ENCODE measurements at places on chromosomes 1 and 21.
A peak's percentile ranks its signal among the peaks of the same experiment; 100 is the strongest.

DNA sequence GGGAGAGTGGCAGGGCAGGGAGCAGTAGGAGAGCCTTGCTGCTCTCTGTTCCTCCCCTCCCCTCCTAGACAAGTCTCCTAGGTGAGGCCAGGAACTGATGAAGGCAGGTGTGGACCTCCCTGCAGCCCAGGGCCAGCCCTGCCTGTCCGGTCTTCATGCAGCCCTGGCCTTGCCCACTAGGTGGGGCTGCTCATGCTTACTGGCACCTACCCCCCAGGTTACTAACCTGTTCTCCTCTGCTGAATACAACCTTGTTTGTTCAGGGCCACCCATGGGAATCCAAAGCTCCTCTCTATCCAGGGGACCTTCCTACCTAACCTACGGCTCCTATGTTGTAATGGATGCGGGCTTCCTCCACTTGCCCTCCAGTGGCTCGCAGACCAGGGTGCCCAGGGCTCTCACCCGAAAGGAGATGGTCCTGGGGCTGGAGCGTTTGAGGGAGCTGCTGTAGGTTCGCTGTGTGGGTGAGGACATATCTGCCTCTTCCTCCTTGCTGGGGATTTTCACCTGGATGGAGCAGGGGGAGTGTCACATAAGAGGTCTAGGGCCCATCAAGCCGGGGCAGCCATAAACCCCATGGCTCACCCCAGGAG, 7.9 kb upstream of the TNNT2 start:
- no peak for DNase-seq

- DNase-seq, result peak; percentile 78
These were observed 102.3 kb downstream of the RPE65 start for GRCh38 chr1:68347415-68347814.

- DNase-seq, result no peak
These were observed 50.7 kb downstream of the JAK1 start for GRCh38 chr1:64915381-64916274.

DNA sequence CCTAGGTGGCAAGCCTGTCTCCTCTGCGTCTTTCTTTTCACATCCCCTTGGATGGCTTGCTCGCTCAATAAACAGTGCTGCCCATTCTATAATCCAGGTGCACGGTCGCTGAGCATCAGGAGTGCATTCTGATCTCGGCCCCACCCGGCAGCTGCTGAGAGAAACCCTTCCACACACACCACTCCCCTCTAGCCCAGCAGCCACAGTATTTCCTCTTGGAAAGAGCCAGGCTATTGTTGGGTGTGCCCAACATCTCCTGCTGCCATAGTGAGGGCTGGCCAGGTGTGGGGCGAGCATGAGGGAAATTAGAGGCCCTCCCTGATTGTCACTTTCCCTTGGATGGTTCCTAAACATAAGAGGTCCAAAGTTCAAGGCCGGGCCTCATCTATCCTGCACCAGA, 24.7 kb downstream of the GPA33 start:
- DNase-seq, result no peak

DNA sequence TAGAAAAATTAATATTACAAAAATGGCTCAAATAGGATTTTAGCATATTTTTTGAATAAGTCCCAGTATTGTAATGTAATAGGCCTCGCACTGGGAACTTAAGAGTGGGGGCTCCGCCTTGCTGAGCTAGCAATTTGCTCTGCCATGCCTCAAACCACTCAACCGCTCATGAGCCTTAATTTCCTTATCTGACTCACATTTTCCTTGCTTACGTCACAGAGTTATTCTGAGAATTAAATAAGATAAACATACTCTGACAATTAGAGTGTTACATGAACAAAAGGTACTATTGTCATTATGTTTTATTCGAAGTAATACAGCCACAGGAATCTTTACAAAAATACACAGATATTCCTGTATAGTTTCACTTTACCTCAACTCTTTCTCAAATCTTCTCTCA, 108.1 kb downstream of the SLC44A5 start:
- no peak for DNase-seq

Measured in GM12864 (cell line).